NCI-H2171 treated with DMSO at 0.1 percent for 48 hours (cell line): ENCODE measurements at places on chromosomes 6 and 20.
A peak's percentile ranks its signal among the peaks of the same experiment; 100 is the strongest.

DNA sequence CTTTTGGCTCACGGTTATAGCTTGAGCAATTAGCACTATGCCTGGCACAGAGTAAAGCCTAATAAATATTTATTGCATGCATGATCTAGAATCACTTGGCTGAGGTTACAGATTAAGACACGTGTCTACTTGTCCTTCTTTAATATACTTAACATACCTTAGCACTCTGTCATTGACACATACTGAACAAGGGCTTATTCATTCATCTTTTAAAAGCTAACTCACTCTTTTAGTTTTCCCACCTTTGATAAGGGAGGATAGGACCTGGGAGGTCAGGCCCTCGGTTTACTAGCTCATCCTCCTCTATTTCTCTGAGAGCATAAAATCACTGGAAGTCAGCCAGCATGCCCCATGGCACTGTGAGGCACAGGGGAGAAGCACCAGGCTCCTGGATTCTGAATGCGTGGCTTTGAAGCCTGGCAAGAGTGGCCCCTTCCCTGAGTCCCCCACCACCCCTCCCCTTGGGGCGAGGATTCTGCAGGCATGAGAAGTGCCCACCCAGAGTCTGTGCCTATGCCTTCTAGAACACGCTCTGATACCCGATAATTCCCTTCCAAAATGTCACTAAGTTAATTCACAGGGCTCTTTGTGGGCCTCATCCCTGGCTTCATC is 11.2 kb downstream of the ZCCHC3 start:
- no peak for DNase-seq

- DNase-seq: no peak
These were observed 632.2 kb downstream of the HACE1 start for GRCh38 chr6:104227508-104227907.

DNA sequence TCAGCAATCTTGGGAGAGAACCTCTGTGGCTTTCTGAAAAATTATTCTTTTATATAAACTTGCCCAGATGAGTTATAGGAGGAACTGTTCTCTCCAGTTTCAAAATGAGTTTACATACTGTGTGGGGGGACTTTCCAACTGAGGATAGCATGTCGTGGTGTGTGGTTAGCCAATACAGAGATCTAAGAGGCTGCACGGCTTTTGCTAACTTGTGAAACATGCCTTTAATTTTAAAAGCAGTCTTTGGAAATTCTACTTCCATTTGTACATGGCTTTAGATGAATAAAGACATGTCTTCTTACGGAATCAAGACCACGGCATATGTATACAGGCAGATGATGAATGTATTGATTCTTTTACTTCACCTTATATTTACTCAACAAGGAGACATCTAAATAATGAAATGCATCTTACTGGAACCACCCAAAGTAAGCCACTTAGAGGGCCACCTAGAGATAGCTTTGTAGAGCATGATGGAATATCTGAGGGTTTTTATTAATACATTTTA is 39.8 kb downstream of the HIVEP1 start:
- DNase-seq: no peak

DNA sequence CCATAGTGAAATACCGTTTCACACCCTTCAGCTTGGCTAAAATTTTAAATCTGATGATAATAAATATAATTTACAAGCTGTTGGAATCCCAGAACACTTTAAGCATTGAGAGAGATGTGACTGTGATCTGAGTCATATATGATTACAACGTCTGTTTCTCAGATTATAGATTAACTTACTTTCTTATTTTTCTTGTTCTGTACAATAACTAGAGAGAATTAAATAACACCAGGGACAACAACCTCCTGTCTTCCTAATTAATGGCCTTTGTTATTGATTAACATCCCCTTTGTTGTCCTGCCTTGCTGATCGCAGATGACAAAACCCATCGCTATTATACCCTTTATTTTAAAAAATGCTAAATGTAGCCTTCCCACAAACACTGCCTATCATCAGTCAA is 87.8 kb upstream of the EZR start:
- no peak for DNase-seq

GRCh38 chr6:167957626-167958025 is 39.8 kb upstream of the KIF25 start:
- no peak for DNase-seq

DNA sequence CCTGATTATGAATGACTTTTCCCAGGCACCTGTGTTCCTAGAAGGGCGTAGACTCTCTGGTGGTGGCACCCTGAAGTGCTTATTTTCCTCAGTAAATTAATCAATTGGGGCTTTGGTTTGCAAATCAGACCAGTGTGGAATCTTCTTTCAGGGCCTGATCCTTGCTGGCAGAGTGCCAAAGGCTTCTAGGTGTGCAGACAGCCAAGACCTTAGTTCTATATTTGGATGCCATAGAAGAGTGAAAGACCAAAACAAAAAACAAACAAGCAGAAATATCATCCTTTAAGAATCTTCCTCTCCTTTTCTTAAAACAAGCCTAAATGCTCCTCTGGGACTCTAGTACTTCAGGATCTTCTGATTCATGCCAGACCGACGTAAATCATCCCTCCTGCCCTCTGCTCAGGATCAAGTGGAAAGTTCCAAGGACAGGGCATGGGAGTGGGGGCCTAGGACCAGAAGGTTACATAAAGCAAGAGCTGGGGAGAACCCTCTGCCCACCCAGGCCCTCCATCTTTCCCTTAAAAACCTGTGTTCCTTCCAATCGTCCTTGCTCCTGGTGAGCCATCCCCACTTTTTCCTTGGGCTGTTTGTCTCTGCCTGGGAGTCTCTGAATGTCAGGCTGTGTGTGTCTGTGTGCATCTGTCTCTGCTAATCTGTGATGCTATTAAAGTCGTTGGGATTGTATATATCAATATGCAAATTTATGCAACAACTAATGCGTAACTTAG is 70.5 kb upstream of the MYLIP start:
- peak; percentile 38 for DNase-seq

DNA sequence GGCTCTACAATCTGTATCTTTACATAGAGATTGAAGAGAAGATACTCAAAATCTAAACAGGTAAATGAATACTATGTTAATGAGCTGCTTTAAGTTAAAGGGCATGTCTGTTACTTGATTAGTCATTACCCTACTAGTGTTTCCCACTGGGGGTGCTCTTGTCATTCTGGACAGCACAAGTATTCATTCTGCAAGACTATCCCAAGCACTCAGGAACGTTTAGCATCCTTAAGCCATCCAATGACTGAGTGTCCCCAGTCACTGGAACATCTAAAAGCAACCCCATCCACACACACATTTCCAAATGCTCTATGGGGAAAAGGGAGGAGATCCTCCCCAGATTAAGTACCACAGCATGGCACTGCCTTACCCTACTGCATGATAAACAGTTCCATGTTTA is 25.7 kb downstream of the EZR start:
- peak; percentile 52 for DNase-seq

DNA sequence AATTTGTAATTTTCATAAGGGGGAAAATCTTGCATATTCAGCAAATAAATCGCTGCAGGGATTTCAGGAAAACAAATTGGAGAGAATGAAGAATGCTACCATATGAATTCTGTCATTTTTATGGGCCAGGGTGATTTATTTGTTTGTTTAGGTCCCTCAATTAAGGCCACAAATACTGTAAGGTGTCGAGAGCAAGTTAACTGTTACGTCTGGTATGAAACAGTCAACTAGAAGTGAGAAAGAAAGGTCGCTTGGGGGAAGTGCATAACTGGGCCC is 166.9 kb upstream of the TSHZ2 start:
- DNase-seq: no peak
